CD14-positive monocyte (primary cell): ENCODE measurements at places on chromosomes 4 and X. TPM values are rescaled to one million over a fixed set of nuclear protein-coding genes. Genes with fewer than 3 reads are reported as not detected.

- H3K36me3 ChIP-seq = no peaks in the 10 kb centered on the region
- no peak overlapping the region for H3K27ac ChIP-seq
- no peaks in the 10 kb centered on the region for H3K27me3 ChIP-seq
- H3K4me1 ChIP-seq = no peaks in the 10 kb centered on the region
Measured at GRCh38 chr4:148044912-148045352, 313.0 kb downstream of the ARHGAP10 start.

Gene GLRA2
- not detected for polyA plus RNA-seq

- H3K27ac ChIP-seq = no peak overlapping the region
- no peak for DNase-seq
- no peaks in the 10 kb centered on the region for H3K4me1 ChIP-seq
- H3K36me3 ChIP-seq = no peaks in the 10 kb centered on the region
Measured at GRCh38 chrX:681989-682388, 51.4 kb downstream of the SHOX start.

Gene FGFBP2
- 0.79 TPM in 1 of 2 replicates, not detected in the other for polyA plus RNA-seq

DNA sequence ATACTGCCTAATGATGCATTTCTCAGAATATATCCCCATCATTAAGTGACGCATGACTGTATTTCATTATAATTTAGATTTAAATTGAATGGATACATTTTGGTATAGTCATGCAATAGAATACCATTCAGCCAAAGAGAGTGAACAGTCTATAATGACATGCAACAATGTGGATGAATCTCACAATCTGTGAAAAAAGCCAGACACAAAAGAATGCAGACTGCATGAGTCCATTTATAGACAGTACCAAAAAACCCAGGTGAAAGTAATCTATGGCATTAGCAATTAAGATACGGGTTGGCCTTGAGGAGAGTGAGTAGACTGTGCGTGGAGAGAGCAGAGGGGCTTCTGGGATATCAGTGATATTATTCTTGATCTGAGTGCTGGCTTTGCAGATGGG lies 239.7 kb upstream of the PGRMC2 start:
- H3K27me3 ChIP-seq = no peaks in the 10 kb centered on the region
- H3K4me3 ChIP-seq = no peak overlapping the region
- no peaks in the 10 kb centered on the region for H3K36me3 ChIP-seq
- no peaks in the 10 kb centered on the region for H3K4me1 ChIP-seq
- H3K27ac ChIP-seq = no peak overlapping the region

DNA sequence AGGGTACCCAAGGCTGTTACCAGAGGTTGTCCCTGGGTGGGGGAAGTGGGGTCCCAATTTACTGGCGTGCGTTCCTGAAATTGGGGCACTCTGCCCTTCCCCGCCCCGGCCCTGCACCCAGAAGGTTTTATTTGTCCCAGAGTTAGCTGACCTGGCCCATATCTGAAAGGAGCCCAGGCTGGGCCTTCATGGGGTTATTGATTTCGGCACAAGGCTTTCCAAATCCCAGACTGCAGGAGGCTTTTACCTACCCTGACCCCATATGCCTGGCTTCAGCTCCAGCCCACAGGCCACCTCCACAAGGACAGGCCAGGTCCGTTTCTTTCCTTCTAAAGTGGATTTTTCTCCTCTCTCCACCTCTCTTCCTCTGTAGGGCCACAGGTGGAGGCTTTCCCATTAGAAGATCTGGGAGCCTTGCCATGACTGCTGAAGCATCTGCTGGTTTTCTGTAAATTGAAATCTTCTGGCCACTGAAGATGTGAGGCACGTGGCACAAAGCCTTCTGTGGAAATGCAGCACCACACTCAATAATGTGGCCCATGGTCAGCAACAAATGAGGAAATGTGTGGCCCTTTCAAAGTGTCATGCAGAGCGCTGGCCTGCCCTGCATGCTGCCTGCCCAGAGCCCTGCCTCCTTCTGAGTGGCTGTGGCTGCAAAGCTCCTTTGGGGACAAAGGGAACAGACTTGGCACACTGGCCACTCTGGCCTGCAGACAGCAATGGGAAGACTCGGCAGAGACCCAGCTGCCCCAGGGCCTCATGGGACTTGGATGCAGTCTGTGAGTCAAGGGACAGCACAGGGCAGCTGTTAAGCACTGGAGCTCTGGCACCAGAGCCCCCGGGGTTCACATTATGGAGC lies 43.1 kb upstream of the MTM1 start:
- H3K4me3 ChIP-seq = no peak overlapping the region
- no peaks in the 10 kb centered on the region for H3K36me3 ChIP-seq
- H3K27me3 ChIP-seq = no peaks in the 10 kb centered on the region
- no peak overlapping the region for H3K27ac ChIP-seq
- H3K4me1 ChIP-seq = peaks cover 7% of the 10 kb centered on the region

DNA sequence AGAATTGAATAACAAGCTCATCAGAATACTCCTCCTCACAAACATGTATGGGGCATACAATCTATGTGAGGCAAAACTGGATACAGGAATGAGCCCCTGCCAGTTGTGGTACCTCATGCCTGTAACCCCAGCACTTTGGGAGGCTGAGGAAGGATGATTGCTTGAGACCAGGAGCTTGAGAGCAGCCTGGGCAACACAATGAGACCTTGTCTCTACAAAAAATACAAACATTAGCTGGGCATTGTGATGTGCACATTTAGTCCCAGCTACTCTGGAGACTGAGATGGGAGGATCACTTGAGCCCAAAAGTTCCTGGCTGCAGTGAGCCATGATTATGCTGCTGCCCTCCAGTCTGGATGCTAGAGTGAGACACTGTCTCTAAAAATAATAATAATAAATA lies 611.0 kb downstream of the NLGN4X start:
- no peak overlapping the region for H3K4me3 ChIP-seq
- H3K36me3 ChIP-seq = no peaks in the 10 kb centered on the region
- no peaks in the 10 kb centered on the region for H3K27me3 ChIP-seq
- no peak for DNase-seq
- H3K27ac ChIP-seq = no peak overlapping the region

Gene ODAM
- not detected for polyA plus RNA-seq

DNA sequence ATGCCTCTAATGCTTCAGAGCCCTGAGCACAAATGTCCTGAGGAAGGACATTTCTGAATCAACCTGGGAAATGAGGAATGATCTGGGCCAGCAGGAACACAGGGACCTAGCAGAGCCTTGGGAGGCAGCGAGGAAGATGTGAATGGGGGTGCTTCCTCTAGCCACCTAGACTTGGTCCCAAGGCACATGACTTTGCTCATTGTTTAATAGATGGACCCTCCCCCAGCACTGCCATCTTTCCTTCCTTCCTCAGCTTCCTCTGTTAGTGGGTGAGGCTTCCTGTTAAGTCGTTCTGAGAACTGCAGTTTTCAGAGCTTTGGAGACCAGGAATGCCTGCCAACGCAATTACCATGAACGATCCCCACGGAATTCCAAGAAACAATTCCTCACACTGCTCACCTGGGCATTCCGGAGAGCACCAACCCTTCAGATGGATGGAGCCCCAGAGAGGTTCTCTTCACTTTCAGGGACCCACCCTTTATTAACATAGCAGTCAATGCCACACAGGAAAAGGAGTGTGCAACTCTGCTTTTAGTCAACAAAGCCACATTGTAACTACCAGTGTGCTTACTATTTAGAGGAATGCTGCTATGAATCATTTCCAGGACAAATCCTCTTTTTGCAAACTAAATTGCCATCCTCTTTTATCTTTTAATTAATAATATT lies 48.5 kb upstream of the STIM2 start:
- H3K36me3 ChIP-seq = no peaks in the 10 kb centered on the region
- DNase-seq = no peak
- peaks cover 12% of the 10 kb centered on the region for H3K27me3 ChIP-seq
- H3K27ac ChIP-seq = no peak overlapping the region

- no peaks in the 10 kb centered on the region for H3K27me3 ChIP-seq
- no peak for DNase-seq
- H3K36me3 ChIP-seq = no peaks in the 10 kb centered on the region
- H3K4me3 ChIP-seq = no peak overlapping the region
Measured at GRCh38 chrX:124300405-124300804, 32.1 kb upstream of the TEX13D start.

Gene MAGT1
- 16.2 and 18.0 TPM in 2 replicates for polyA plus RNA-seq

DNA sequence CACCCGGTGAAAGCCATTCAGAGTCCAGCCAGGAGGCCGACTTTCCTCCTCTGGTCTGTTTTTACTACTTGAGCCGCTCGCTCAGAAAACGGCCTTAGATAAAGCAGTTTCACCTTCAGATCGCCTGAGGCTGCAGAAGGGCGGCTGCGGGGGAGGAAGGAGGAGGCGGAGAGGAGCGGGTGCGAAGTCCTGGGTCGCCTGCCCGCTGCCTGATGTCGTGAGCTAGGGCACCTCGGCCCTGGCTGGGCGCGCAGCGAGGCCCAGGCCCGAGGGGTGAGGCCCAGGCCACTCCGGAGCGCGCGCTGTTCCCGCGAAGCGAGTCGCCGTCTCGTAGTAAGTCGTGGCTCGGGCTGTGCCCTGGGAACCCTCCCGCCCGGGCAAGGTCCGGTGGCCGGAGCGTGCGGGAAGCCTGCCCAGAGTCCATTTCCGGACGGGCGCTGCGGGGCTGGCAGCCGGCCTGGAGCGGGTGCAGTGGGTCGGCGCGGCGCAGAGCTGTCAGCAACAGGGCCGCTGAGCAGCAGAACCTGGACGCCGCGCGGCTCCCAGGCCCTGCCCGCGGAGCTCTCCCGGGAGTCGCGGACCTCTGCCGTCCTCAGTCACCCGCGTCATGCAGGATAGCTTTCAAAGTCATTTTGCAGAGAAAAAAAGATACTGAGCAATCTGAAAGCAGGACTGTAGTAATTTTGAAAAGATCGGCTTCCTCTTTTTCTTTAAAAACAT lies 18.6 kb downstream of the TRIM2 start:
- H3K27me3 ChIP-seq = peaks cover 3% of the 10 kb centered on the region
- H3K36me3 ChIP-seq = peaks cover 5% of the 10 kb centered on the region
- H3K4me1 ChIP-seq = peaks cover 13% of the 10 kb centered on the region
- peak overlapping the region; percentile 53 for H3K4me3 ChIP-seq

DNA sequence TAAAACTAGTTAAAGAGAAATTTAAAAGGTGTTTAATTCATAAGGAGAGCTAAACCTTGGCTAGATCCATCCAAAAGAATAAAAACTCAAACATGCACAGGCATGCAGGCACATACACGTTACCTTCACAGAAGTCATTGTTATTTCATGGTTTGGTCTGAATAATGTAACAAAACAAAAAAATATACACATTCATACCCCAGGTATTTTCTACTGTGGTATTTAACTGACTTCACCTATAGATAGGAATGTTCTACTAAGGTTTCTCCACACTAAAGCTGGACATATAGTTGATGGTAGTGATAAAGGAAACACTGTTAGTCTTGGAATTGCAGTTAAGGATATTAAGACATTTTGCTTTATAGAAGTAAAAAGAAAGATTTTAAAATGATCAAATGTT lies 283.6 kb upstream of the PCDH10 start:
- H3K27me3 ChIP-seq = no peaks in the 10 kb centered on the region
- H3K27ac ChIP-seq = no peak overlapping the region
- DNase-seq = no peak
- H3K4me3 ChIP-seq = no peak overlapping the region
- no peaks in the 10 kb centered on the region for H3K4me1 ChIP-seq

Gene CENPVL1
- polyA plus RNA-seq = not detected in 2 replicates

- DNase-seq = no peak
- H3K27ac ChIP-seq = no peak overlapping the region
- H3K4me3 ChIP-seq = no peak overlapping the region
- no peaks in the 10 kb centered on the region for H3K4me1 ChIP-seq
- no peaks in the 10 kb centered on the region for H3K27me3 ChIP-seq
- H3K36me3 ChIP-seq = no peaks in the 10 kb centered on the region
Measured at GRCh38 chr4:139918591-139918990, 235.4 kb downstream of the MAML3 start.

DNA sequence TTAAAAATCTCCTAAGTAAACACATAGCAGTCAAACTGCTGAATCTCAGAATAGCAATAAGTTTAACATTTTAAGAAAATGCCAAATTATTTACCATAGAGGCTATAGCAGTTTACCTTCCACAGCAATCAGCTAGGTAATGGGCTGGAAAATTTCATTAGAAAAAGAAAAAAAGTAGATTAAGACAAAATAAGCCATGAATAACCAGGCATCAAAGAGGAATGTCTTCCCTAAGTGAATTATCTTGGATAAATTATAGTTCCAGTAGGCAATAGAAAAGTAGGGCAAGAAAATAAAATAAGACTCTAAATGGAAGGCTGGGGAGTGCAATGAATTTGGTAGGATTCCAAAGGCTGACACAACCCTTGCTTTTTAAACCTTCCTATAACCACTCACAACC lies 722.8 kb downstream of the TRAM1L1 start:
- H3K27me3 ChIP-seq = no peaks in the 10 kb centered on the region
- no peak overlapping the region for H3K4me3 ChIP-seq
- no peaks in the 10 kb centered on the region for H3K36me3 ChIP-seq
- no peaks in the 10 kb centered on the region for H3K4me1 ChIP-seq
- no peak overlapping the region for H3K27ac ChIP-seq

Gene SSX2B
- polyA plus RNA-seq = not detected in 2 replicates

Gene OTUD6A
- polyA plus RNA-seq = not detected

GRCh38 chrX:926991-927390 lies 285.5 kb downstream of the CRLF2 start:
- peaks cover 3% of the 10 kb centered on the region for H3K4me1 ChIP-seq
- H3K27me3 ChIP-seq = no peaks in the 10 kb centered on the region
- no peak for DNase-seq
- H3K36me3 ChIP-seq = no peaks in the 10 kb centered on the region

DNA sequence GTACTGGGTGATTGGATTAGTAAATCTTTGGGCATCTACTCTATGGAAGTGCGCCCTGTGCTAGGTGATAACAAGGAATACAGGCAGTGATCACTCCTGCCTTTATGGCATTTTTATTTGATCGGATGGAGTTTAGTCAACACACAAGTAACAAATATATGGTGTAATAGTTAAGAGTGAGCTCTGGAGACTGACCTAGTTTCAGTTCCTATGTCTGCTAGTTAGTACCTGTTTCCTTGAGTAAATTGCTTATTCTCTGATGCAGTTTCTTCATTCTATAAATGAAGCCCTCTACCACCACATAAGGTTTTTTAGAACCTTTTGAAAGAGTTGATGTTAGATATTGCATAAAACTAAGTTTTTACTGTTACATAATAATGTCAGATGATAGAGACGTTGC lies 134.6 kb downstream of the KDM6A start:
- H3K27ac ChIP-seq = no peak overlapping the region
- peak; percentile 55 for DNase-seq
- peaks cover 5% of the 10 kb centered on the region for H3K36me3 ChIP-seq
- H3K27me3 ChIP-seq = no peaks in the 10 kb centered on the region
- peaks cover 17% of the 10 kb centered on the region for H3K4me1 ChIP-seq

GRCh38 chr4:43113196-43113595 lies 220.7 kb downstream of the GRXCR1 start:
- H3K27ac ChIP-seq = no peak overlapping the region
- no peak overlapping the region for H3K4me3 ChIP-seq
- no peaks in the 10 kb centered on the region for H3K4me1 ChIP-seq

GRCh38 chr4:140628016-140628415 lies 59.3 kb upstream of the UCP1 start:
- no peaks in the 10 kb centered on the region for H3K4me1 ChIP-seq
- DNase-seq = no peak
- no peaks in the 10 kb centered on the region for H3K27me3 ChIP-seq

Gene TLR6
- polyA plus RNA-seq = 11.5 TPM

GRCh38 chrX:86507331-86507730 lies 359.1 kb downstream of the DACH2 start:
- no peak overlapping the region for H3K27ac ChIP-seq
- DNase-seq = no peak
- no peak overlapping the region for H3K4me3 ChIP-seq
- H3K4me1 ChIP-seq = no peaks in the 10 kb centered on the region
- no peaks in the 10 kb centered on the region for H3K27me3 ChIP-seq
